ENCODE measurements at places on chromosomes 5 and 9. TPM values are rescaled to one million over a fixed set of nuclear protein-coding genes. Genes with fewer than 3 reads are reported as not detected.

The F2RL2 gene
- total RNA-seq = not detected

- DNase-seq = no peak
- no peak overlapping the region for H3K27ac ChIP-seq
- H3K27me3 ChIP-seq = peaks cover 15% of the 10 kb centered on the region
- H3K36me3 ChIP-seq = no peaks in the 10 kb centered on the region
These were observed 172.3 kb upstream of the RFX3 start for GRCh38 chr9:3698076-3698475.

The TPRN gene
- total RNA-seq = 19.1 TPM

- H3K36me3 ChIP-seq = peaks cover 6% of the 10 kb centered on the region
- no peak for DNase-seq
- H3K27ac ChIP-seq = no peak overlapping the region
These were observed 464.1 kb upstream of the KLF4 start for GRCh38 chr9:107953556-107954125.

The MORN5 gene
- total RNA-seq = not detected

The IL9 gene
- total RNA-seq = 3.0 TPM

The TOR1A gene
- total RNA-seq = 54.7 TPM

The UBLCP1 gene
- total RNA-seq = 31.9 TPM

The BTNL8 gene
- total RNA-seq = not detected

The IFNA17 gene
- total RNA-seq = not detected

The CSF1R gene
- not detected for total RNA-seq

The SHISAL2B gene
- not detected for total RNA-seq

- peak overlapping the region; percentile 60 for H3K27ac ChIP-seq
- DNase-seq = no peak
- peaks cover 3% of the 10 kb centered on the region for H3K27me3 ChIP-seq
- H3K4me1 ChIP-seq = peaks cover 29% of the 10 kb centered on the region
- H3K4me3 ChIP-seq = no peak overlapping the region
These were observed 9.7 kb downstream of the NIPAL4 start for GRCh38 chr5:157469687-157470086.

The GNPDA1 gene
- total RNA-seq = 9.6 TPM

- no peak for DNase-seq
- H3K27me3 ChIP-seq = peaks cover 5% of the 10 kb centered on the region
- H3K27ac ChIP-seq = no peak overlapping the region
- peaks cover 9% of the 10 kb centered on the region for H3K4me1 ChIP-seq
- peak overlapping the region; percentile 69 for H3K4me3 ChIP-seq
These were observed 29.5 kb upstream of the ALDH1B1 start for GRCh38 chr9:38362852-38363588.

The CLINT1 gene
- 80.9 TPM for total RNA-seq

- no peaks in the 10 kb centered on the region for H3K27me3 ChIP-seq
- no peak for DNase-seq
- H3K27ac ChIP-seq = peak overlapping the region; percentile 87
These were observed 378 bp downstream of the DROSHA start for GRCh38 chr5:31531543-31531887.

The LHX3 gene
- total RNA-seq = not detected
